Esophagus squamous epithelium (tissue), 5 donors: ENCODE measurements at places on chromosomes 2 and 18. TPM values are rescaled to one million over a fixed set of nuclear protein-coding genes. Genes with fewer than 3 reads are reported as not detected.

DNA sequence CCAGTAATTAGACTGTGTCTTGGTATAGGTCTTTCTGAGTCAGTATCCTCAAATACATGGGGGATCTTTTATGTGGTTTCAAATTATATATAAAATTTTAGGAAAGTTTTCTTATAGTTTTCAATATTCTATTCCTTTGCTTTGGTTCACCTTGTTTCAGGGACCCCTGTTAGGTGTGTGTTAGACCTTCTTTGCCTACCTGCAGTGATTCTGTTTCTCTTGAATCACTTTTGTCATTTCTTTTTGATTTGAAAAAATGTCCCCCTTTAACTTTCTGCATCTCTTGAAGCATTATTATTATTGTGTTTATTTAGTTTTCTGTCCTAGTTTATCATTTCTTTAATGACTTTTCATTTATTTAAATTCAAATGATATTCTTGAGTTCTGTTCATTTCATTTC lies 98.7 kb downstream of the FHOD3 start:
- no peaks in the 10 kb centered on the region for H3K27me3 ChIP-seq
- no peak overlapping the region for H3K27ac ChIP-seq
- no peaks in the 10 kb centered on the region for H3K36me3 ChIP-seq
- no peaks in the 10 kb centered on the region for H3K4me1 ChIP-seq

GRCh38 chr18:8706791-8707555 lies 1.6 kb downstream of the MTCL1 start:
- no peaks in the 10 kb centered on the region for H3K36me3 ChIP-seq
- peak overlapping the region; percentile 95 for H3K27ac ChIP-seq
- H3K27me3 ChIP-seq = peaks cover 29% of the 10 kb centered on the region
- no peak for DNase-seq
- peak overlapping the region; percentile 58 for H3K4me3 ChIP-seq

The DCDC2C gene
- not detected for total RNA-seq

GRCh38 chr18:650428-650858 lies 7.0 kb upstream of the TYMS start:
- no peaks in the 10 kb centered on the region for H3K4me1 ChIP-seq
- DNase-seq = no peak
- H3K27me3 ChIP-seq = peaks cover 16% of the 10 kb centered on the region
- H3K4me3 ChIP-seq = no peak overlapping the region

DNA sequence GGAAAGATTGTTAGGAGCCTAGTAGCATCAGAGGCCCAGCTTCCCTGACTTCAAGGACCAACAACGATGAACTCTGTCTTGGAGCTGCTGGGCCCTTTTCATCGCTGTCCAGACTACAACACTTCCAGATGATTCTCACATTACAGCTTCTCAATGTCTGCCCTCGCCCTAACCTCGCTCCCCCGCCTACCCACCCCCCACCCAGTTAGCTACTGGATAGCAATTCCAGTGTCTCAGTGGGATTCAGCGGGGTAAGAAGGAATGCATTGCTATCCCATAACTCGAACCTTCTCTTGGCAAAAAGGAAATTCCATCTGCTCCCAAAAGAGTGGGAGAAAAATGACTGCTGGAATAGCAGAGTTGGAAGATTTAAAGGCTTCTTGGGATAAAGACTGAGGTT lies 65.0 kb downstream of the RPL37A start:
- H3K36me3 ChIP-seq = no peaks in the 10 kb centered on the region
- H3K4me1 ChIP-seq = peaks cover 24% of the 10 kb centered on the region
- H3K27ac ChIP-seq = no peak overlapping the region
- no peak overlapping the region for H3K4me3 ChIP-seq

DNA sequence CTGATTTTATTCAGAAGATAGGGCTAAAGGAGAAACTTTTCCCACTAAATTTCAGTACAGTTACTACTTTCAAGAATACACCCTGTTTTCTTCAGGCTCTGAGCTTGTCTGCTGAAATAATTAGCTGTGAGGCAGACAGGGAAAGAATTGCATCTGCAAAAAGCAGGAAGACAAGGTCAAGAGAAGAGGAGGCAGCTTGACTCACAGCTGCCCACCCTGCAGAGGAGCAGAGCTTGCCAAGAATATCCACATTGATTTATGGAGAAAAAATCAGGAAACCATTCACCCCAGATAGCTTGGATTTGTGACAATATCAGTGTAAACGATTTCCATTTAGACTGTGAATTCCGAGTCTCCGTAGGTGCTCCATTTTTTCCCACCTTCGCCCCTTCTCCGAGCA lies 49.0 kb downstream of the ACTR2 start:
- H3K27ac ChIP-seq = no peak overlapping the region
- no peaks in the 10 kb centered on the region for H3K4me1 ChIP-seq
- H3K4me3 ChIP-seq = no peak overlapping the region

GRCh38 chr2:38239452-38239851 lies 137.6 kb downstream of the ATL2 start:
- H3K4me1 ChIP-seq = no peaks in the 10 kb centered on the region
- no peak overlapping the region for H3K4me3 ChIP-seq
- no peaks in the 10 kb centered on the region for H3K27me3 ChIP-seq
- H3K36me3 ChIP-seq = no peaks in the 10 kb centered on the region
- no peak for DNase-seq
- no peak overlapping the region for H3K27ac ChIP-seq

DNA sequence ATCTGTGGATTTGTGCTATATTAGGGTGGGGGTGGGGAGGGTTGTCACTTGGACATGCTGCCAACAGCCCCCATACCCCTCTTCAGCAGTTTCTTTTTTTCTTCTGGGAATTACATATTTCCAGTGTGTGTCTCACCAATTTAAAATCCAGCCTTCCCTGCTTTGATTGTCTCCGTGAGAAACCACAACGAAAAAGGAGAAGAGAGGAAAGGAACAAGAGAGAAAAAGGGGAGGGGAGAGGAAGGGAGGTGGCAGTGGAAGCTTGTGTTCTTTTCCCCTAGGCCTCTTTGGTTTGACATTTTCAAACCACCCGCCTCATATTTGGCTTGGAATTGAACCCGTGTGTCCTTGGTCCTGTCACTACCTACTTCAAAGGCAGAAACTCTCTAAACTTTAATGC lies 860 bp downstream of the CTNNA2 start:
- H3K4me3 ChIP-seq = no peak overlapping the region
- H3K27me3 ChIP-seq = no peaks in the 10 kb centered on the region
- H3K27ac ChIP-seq = no peak overlapping the region
- H3K4me1 ChIP-seq = no peaks in the 10 kb centered on the region

The SLC4A3 gene
- 2.3 TPM for total RNA-seq

- H3K36me3 ChIP-seq = no peaks in the 10 kb centered on the region
- no peak overlapping the region for H3K4me3 ChIP-seq
- DNase-seq = no peak
Measured at GRCh38 chr2:237074211-237074993, 11.3 kb upstream of the COPS8 start.

- H3K4me3 ChIP-seq = no peak overlapping the region
- no peak for DNase-seq
- H3K27me3 ChIP-seq = no peaks in the 10 kb centered on the region
- H3K27ac ChIP-seq = no peak overlapping the region
Measured at GRCh38 chr2:73972846-73973245, 11.9 kb upstream of the TET3 start.

DNA sequence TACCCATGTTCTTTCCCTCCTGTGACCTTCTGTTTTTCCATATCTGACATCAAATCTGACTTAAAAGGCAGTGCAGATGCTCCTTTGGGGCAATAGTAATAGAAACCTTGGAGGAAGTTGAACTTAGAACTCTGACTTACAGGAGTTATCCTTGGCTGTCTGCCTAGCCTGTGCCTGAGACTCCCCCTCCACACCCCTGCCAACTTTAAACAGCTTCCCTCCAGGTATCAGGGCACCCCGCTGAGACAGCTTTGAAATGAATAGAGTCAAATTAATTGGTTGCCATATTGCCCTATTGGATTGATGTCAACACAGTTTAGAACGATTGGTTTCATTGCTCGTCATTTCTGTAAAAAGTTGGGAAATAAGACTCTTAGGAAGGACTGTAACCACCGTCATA lies 322.0 kb downstream of the PRKCE start:
- H3K4me3 ChIP-seq = no peak overlapping the region
- no peak for DNase-seq
- H3K36me3 ChIP-seq = no peaks in the 10 kb centered on the region
- no peaks in the 10 kb centered on the region for H3K4me1 ChIP-seq
- no peaks in the 10 kb centered on the region for H3K27me3 ChIP-seq
- H3K27ac ChIP-seq = no peak overlapping the region

The NEU4 gene
- total RNA-seq = not detected

DNA sequence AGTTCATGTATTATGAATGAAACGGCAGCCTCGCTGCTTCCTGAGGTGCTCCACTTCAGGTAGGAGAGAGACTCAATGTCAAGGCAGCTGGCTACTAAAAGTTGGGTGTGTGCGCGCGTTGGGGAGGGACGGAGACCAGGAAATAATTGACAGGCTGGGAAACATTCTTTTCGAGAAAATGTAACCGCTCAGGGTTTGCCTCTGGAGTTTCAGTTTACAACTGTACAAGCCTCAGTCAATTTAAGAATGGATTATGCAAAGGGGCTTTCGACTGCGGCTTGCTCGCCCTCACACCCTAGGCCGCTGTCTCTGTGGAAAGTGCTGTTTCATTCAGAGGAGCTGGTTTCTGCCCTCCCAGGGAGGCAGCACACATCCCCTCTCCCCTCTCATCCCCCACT lies 4.4 kb upstream of the SPRED2 start:
- peak overlapping the region; percentile 96 for H3K27ac ChIP-seq
- DNase-seq = no peak
- peaks cover 47% of the 10 kb centered on the region for H3K4me1 ChIP-seq
- no peaks in the 10 kb centered on the region for H3K36me3 ChIP-seq
- H3K4me3 ChIP-seq = peak overlapping the region; percentile 80

The HRH4 gene
- total RNA-seq = not detected

The KIAA2012 gene
- total RNA-seq = not detected

GRCh38 chr2:124804014-124804940 lies 779.2 kb downstream of the CNTNAP5 start:
- no peaks in the 10 kb centered on the region for H3K4me1 ChIP-seq
- no peaks in the 10 kb centered on the region for H3K27me3 ChIP-seq
- H3K4me3 ChIP-seq = no peak overlapping the region

The RNF152 gene
- total RNA-seq = 6.8 TPM

GRCh38 chr18:9711361-9712129 lies 3.4 kb downstream of the RAB31 start:
- peaks cover 28% of the 10 kb centered on the region for H3K4me1 ChIP-seq
- no peaks in the 10 kb centered on the region for H3K27me3 ChIP-seq
- no peaks in the 10 kb centered on the region for H3K36me3 ChIP-seq
- H3K4me3 ChIP-seq = no peak overlapping the region
- H3K27ac ChIP-seq = peak overlapping the region; percentile 51
- no peak for DNase-seq
